ENCODE measurements at places on chromosomes 13 and 19.

- no peaks in the 10 kb centered on the region for H3K36me3 ChIP-seq
- H3K4me3 ChIP-seq, result no peak overlapping the region
- peaks cover 92% of the 10 kb centered on the region for H3K4me1 ChIP-seq
- no peaks in the 10 kb centered on the region for H3K27me3 ChIP-seq
Measured at GRCh38 chr19:29966588-29967249, 24.7 kb downstream of the URI1 start.

GRCh38 chr19:5081443-5082161 is 112.7 kb downstream of the KDM4B start:
- DNase-seq, result no peak
- H3K27me3 ChIP-seq, result no peaks in the 10 kb centered on the region
- no peak overlapping the region for H3K4me3 ChIP-seq
- no peaks in the 10 kb centered on the region for H3K4me1 ChIP-seq

DNA sequence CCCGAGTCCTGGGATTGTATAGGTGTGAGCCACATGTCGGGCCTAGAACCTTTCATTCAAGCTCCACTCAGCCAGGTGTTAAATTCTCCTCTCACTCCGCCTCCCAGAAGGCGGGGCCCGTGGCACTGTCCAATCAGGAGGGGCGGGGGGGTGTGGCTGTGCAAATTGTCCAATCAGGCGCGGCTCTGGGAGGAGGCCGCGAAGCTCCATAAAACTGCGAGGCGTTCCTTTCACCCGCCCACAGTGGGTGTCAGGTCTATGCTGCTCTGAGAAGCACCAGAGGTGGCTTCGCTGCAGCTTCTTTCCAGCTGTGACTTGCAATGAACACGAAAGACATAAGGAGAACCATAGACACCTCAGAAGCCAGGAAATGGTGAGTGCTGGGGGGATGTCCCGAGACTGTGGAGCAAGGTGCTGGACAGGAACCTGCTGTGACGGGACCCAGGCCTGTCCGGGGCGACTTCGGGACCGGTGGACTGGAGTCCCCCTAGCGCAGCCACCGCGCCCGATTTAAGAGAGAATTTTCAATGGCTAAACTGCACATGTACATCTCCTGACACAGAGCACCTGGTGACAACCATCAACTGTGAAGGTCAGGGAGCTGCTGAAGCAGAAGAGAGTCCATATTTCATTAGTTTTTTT is 3.0 kb upstream of the ZNF136 start:
- H3K4me3 ChIP-seq, result no peak overlapping the region
- H3K27me3 ChIP-seq, result no peaks in the 10 kb centered on the region
- H3K4me1 ChIP-seq, result peaks cover 27% of the 10 kb centered on the region
- no peak overlapping the region for H3K27ac ChIP-seq
- peaks cover 4% of the 10 kb centered on the region for H3K36me3 ChIP-seq
- DNase-seq, result no peak

DNA sequence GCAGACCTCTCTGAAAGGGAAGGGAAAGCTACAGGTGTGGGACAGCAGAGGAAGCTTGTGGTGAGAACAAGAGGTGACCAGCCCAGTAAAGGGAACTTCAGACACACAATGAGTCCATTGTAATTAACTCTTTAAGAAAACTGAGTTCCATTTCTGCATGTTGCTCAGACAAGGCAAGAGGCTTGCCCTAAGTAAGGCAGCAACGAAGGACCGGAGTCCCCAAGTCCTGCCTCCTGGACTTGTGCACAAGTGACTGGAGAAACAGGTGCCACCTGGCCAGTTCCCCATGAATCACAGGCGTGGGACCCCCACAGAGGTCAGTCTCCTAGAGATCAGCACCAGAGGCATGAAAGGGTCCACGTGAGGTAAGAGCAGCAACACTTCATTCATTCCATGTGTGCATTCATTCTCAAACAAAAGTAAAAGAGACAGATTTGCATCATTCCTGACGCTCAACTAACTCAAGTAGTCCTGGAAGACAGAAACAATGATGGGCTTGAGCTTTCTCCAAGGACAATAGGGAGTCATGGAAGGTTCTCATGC is 14.7 kb upstream of the SIGLEC6 start:
- H3K4me1 ChIP-seq, result no peaks in the 10 kb centered on the region
- H3K27me3 ChIP-seq, result no peaks in the 10 kb centered on the region
- H3K36me3 ChIP-seq, result no peaks in the 10 kb centered on the region

All from CD4-positive, alpha-beta memory T cell (primary cell).